ENCODE measurements at places on chromosomes 1 and 21.

DNA sequence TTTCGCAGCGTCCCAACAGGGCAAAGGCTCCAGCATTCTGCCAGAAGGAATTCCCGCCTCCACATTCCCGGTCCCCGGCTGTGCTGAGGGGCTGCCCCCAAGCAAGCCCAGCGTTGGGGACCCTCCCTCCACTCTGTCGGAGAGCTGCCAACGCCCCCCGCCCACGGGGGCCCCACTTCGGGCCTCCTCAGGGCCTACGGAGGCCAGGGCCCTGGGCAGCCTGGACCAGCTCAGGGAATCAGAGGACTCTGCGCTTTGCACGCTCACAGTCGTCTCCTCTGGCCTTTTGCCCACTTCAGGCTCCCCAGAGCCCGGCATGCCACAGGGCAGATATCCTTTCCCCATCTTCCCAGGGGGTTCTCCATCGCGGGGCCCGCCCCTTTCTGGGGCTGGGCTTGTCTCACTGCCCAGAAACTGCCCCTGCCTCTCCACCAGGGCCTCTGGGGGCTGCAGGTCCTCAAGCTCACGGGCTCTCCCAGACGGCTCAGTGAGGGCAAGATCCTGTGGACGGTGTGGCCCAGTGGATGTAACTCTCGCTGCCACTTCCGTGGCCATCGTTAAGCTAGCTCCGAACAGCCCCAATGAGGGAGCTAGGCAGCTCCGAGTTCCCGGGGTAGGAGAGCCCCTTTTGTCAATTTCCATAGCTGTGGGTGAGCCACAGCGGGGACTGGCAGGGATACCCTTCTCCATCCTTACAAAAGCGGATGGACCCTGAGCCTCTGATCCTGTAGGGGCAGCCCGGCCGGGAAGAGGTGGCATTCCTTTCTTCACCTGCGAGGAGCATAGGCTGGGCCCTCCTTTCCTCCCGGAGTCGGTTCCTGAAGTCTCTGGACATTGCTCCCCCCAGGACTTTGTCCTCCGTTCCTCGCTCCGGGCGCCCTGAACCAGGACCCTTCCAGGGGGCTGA lies 2.8 kb downstream of the ITPKB start:
- no peak for DNase-seq

- peak; percentile 80 for DNase-seq
Observed at GRCh38 chr1:101257500-101258325, 20.9 kb downstream of the S1PR1 start.

GRCh38 chr1:211726467-211726995 lies 51.1 kb upstream of the NEK2 start:
- no peak for DNase-seq

DNA sequence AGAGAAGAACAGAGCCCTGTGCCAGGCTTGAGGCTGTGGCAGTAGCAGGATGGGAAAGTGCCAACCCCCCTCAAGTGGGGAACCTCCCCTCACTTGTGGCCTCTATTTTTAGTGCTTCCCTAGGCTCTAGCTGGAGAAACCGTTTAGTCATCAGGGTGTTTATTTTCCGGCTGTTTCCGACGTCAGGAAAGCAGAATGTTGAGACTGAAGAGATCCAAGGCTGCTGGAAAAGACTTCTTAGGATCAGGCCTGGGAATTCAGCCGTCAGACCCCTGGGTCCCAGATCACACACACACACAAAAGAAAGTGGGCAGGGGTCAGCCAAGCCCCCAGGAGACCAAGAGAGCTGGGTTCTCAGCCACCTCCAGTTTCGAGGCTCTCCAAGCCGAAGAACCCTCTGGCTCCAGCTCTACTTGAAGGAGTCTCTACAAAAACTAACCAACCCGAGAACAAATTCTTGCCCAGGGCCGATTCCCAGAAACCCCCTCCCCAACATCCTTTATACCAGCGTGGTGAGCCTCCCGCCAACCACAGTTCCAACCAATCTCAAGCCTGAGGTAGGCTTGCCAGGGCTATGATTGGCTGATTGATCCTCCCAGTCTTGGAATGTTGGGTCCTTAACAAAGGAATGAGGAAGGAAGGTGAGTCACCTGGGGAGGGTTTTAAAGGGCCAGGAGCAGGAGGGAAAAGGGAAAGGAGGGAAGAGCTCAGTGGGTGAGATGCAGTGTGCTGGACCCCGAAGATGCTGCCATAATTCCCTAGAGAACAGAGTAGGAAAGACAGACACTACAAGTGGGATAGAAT lies 2.5 kb upstream of the MEF2D start:
- DNase-seq: peak; percentile 83
